Umbilical cord (tissue), 2 donors: ENCODE measurements at places on chromosomes 5 and 9.

DNA sequence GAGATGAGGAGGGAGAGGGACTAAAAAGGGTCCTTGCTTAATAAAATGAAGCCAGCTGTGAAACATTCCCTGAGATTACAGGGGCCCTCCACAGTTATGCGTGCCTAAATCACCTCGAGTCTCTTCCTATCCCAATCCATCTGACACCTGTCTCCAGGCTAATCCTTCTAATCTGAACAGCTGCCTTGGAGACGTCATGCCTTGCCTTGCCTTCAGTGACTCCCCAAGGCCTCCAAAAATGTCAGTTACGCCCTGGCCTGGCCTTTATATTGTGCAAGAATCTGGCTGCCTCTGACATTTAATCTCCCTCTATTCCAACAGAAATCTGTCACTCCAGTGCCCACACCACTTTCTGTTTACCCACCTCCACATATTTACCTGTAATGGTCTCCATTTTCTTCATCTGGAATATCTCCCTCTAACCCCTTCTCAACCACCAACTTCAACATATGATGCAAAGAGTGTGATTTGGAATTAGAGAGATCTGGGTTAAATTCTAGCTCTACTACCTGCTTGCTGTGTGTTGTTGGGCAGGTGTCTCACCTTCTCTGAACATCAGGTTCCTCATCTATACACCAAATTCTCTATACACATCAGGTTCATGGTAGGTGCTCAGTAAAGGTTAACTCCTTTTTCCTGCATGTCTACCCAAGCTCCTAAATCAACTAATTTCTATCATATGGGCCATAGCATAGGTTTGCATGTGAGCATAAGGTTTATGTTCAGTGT is 57.9 kb downstream of the PTCD2 start:
- DNase-seq, result peak; percentile 79

DNA sequence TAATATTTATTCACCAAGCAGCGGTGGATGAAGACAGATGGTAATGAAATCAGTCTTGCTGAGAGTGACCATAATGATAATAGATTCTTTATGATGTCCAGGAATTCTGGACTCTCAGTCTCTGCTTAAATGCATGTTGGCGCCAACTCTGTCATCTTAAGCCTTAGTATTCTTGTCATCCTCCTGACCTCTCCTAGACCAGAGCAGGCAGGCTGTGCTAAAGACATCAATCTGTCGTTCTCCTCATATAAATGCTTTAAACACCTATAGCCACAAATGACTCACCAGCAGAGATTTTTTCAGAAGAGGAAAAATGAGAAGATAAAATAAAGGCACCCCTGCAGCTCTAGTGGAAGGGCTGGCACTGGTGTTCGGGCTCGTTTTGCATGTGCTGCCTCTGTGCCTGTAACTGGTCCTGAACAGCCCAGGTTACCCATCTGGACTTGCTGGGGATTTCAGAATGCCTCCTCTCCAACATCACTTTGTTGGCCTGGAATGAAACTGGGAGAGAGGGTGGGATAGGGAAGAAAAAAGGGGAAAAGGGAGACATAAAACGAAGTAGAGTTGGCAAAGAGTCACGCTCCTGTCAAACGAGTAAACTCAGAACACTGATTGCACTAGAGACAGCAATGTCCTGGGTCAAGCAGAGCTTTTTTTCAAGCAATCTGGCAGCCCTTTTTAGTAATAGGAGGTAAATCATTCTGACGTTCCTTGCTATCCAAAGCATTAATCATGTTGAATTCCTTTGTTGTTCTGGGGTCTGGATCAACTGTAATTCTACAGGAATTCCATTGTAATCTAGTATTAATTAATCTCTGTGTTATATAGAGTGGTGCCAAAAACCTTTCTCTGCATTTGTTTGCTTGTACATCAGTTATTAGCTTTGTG is 195.5 kb upstream of the CLINT1 start:
- peak; percentile 34 for DNase-seq

- peak; percentile 53 for DNase-seq
Measured at GRCh38 chr9:110016340-110016739, 191.6 kb downstream of the C9orf152 start.

DNA sequence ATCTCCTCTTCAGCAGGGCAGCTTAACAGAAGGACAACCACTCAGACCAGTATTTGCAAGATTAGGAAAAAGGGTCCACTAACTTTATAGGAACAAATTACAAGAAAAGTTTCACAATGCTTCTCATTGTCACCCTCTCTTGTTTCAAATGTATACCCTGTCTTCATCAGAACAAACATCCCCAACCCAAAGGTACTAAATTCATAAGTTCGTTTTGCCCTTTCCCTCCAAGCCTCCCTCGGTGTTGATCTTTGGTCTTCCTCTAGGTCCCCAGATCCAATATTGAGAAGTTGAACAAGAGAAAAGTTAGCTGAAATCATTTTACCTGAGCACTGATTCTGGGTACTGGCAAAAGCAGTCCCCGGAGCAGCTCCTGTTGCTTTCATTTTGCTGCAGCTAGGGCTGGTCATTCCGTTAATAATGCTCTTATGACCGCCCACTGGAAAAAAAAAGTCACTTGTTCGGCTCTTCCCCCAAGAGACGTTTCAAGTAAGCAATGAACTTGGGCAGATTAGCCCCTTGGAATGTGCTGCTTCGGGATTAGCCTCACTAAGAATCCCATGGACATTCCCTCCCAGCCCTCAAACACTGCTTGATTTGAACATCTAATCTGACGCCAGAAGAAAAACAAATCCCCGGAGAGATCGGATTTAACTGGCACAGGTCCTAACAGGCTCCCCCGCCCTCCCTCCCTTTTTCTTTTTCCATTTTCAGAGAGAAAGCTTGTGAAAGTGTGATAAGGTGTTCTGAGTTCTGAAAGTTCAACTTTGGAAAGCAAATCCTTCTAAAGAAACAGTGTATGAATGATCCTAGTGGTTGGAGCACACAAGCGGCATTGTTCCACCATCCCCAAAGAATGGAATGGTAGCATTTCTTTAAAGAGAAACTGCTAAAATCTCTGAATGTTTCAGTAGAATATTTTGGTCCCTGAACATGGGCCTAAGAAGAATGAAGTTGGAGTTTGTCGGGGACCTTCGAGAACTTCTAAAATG is 252.5 kb downstream of the TRPM3 start:
- DNase-seq, result peak; percentile 70

GRCh38 chr9:24504521-24504920 is 41.2 kb downstream of the IZUMO3 start:
- DNase-seq, result no peak

- DNase-seq, result no peak
Measured at GRCh38 chr5:178526773-178527457, 63.3 kb downstream of the COL23A1 start.
